Stimulated activated CD8-positive, alpha-beta memory T cell treated with anti-CD3 and anti-CD28 coated beads, Interleukin-4, amount 100 ng/mL, for 4 hours (primary cell): ENCODE measurements at places on chromosomes 1 and 21.
A peak's percentile ranks its signal among the peaks of the same experiment; 100 is the strongest.

DNA sequence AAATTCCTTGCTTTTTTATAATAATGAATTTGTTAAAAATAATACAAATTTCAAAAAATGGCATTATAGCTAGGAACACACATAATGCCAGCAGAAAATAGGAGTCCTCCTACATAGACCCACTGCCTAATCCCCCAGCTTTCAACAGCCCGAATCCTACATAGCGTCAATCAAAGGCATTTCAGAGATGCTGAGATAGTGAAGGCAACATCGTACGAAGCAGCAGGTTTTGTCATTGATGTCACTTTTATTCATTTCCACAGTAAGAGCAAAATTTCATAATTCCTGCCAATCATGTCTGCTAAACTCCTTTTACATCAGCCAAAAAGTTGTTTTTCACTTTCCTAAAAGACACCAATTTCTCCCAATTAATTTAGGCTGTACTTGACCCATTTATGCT lies 94.1 kb downstream of the GREM2 start:
- DNase-seq = no peak

DNA sequence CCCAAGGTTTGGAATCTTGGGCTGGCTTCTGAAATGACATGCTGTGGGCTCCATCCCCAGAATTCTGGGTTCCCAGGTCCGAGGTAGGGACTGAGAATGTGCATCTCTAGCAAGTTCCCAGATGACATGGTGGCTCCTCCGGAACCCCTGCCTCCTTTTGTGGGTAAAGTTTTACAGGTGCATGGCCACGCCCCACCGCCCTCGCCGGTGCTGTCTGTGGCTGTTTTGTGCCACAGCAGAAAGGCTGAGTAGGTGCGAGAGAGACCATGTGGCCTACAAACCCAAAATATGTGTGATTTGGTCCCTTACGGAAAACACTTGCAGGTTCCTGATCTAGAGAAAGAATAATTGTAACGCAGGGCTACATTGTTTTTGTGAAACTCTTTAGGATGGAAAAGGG lies 30.9 kb downstream of the SKI start:
- peak; percentile 20 for DNase-seq

DNA sequence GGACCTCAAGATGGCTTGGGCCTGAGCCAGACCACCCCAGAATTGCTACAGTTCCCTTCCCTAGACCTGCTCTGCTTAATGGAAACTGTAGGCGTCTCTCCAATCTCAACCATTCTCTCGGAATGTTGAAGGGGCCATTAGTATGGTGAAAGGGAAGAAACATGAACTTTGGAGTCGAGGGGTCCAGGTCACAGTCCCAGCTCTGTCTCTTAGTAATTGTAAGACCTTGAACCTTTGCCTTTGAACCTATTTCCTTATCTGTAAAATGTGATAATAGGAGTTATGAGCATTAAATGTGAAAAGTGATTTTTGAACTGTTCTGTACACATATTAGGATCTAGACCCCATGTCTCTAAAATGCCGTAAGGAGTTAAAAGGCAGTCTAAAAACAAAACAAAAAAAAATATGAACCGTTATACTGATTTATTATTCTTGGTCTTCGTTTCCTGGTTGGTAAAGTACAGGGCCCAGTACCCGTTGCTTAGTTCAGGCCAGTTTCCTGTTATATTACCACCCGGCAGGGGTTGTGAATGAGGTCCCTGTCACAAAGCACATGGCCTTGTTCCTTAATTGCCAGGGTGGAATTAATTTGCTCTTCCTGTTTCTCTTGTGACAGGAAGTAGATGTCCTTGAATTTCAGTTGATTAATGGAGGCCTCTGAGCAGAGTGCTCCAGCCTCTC lies 42.3 kb downstream of the TCEANC2 start:
- DNase-seq = no peak

GRCh38 chr1:36055706-36056105 lies 28.2 kb upstream of the TEKT2 start:
- no peak for DNase-seq

DNA sequence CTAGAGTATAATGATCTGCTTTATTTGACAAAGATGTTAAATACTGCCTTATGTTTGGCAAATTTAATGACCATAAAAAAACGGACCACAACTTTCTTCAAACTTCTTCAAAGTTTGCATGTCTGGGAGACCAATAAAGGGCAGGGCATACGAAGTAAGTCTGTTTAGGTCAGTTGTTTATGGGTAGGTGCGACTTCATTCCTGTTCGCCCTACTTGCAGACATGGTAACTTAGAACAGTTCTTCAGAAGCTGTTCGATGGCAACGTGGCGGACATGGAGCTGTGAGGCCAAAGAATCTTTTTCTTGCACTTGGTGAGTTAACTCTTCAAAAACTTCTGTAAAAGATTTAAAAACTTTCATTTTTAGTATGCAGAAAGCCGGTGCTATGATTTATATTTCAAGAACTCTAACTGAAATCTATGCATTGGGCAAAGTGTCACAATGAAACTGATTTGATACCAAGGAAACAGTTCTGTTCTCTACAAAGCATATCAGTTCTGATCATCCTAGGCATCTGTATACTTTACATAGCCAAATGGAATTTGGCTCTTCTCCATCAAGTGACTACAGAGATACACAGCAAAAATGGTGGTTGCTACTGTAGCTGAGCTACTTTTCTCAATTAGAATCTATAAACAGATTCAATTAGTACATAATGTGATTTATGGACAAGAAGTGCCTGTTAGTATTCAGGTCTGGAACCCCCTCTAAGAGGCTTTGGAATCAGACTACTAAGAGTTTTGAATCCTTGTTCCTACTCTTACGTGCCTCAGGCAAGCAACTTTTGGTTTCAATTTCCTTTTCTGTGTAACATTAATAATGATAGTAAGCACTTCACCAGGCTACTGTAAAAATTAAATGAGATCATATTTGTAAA lies 25.7 kb downstream of the C21orf91 start:
- DNase-seq = no peak

DNA sequence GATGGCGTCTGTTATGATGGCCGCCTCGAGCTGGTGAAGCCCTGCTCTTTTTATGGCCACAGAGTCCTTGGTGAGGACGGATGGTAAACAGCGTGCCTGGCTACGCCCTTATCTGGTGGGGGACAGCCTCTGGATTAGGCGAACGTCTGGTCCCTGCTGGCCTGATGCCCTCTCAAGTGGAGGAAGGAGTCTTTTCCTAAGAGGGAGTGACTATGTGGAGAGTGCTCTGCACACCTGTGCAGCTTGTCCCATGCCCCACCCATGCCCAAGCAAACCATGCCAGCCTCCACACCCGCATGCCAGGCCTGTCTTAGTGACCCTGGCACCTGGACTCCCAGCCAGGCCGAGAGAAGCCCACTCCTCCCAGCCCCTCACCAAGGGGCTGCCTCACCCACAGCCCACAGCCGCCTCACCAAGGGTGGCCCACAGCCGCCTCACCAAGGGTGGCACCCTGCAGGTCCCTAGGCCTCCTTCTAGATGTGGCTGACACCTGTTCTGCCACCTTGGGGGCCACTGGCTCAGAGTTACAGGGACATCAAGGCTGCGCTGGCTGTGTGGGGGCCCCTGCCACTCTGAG lies 40.2 kb downstream of the WNT9A start:
- no peak for DNase-seq

GRCh38 chr1:86461482-86461881 lies 7.2 kb upstream of the CLCA1 start:
- DNase-seq = no peak

GRCh38 chr1:44786138-44786840 lies 1.7 kb downstream of the BEST4 start:
- no peak for DNase-seq

DNA sequence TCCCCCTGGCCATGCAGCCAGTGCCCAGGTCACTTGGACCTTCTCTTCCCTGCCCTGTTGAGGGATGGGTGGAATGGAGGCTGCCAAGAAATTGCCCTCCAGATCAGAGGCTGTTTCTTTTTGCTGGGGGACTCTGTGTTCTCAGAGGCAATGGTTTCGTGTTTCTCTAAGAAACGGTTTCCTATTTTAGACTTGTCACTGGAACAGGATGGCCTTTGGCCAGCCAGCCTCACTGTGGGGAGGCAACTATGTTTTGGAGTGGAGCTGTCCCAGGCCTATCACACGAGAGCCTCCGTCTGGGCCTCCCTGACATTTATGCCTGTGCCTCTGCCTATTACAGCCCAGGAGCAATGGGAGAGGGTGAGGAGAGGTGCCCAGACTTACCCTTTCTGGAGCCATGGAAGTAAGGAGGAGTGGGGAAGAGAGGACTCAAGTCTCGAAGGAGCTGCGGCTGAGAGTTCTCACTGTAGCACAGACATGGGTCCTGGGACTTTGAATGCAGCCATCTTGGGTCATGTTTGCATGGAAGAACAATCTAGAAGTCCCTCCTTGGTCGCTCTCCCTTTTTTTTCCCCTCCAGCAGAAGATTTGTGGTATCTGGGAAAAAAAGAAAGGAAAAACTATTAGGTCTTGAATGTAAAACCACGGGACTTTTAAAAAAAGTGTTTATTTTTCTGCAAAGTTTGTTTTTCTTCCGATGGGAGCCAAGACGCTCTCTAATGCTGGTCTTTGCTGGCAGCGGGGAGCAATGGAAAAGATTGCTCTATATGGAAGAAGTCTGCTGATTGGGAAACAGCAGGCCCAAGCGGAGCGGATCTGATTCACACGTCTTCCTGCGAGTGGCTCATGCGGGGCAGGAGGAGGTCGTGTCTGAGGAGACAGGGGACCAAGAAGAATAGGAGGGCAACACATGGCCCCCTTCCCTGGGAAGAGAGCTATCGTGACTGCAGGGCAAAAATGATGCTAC lies 219.2 kb downstream of the FOXD2 start:
- DNase-seq = no peak

DNA sequence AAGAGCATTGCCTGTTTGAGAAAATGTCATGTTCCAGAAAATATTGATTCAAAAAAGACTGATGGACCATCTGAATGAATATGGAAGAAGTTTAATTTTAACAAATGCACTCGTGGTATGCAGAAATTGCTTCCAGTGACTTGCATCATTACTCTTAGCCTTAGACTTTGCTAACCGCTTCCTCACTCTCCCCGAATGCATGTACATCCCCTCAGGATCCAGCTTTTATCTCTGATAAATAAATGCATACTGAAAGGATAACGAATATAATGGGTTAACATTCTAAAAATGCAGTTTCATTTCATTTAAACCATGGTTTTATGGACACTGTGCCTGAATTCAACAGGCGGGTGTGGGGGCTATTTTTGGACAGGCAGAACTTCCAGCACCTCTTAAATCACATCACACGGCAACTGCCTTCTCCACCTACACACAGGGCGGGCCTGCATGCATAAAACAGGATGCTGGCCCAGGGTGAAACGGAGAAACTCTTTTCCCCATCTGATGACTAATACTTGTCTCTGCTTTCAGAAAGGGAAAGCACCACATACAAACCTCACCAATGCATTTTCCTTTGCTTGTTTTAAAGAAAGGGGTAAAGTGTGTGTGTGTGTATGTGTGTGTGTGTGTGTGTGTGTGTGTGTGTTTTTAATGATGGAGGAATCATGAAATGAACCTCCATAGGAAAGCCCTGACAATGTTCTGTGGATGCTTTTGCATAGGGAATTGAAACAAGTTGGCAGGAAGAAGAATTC lies 48.7 kb downstream of the SPAG17 start:
- no peak for DNase-seq

GRCh38 chr1:61254634-61255357 lies 172.4 kb downstream of the NFIA start:
- DNase-seq = no peak

DNA sequence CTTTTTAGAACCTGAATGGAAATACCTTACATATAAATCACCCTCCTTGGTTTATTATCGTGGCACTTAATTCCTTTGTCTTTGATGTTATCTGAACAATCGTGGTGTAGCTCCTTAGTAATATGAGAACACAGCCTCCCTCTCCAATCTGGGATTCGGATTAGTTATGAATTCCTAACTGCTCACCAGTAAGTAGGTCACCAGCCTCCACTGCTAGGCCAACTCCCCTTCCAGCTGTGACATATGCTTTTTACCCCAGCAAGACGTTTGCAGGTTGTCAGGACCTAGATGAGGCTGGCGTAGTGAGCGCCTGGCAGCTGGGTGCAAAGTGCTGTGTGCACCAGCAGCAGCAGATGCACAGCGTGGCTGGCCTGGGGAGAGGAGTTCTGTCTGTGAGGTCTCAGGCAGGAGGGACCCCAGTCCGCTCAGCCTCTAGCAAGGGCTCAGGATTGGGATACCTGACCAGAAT lies 38.2 kb downstream of the NTPCR start:
- DNase-seq = no peak

GRCh38 chr1:209710847-209711246 lies 6.2 kb downstream of the HSD11B1 start:
- no peak for DNase-seq

DNA sequence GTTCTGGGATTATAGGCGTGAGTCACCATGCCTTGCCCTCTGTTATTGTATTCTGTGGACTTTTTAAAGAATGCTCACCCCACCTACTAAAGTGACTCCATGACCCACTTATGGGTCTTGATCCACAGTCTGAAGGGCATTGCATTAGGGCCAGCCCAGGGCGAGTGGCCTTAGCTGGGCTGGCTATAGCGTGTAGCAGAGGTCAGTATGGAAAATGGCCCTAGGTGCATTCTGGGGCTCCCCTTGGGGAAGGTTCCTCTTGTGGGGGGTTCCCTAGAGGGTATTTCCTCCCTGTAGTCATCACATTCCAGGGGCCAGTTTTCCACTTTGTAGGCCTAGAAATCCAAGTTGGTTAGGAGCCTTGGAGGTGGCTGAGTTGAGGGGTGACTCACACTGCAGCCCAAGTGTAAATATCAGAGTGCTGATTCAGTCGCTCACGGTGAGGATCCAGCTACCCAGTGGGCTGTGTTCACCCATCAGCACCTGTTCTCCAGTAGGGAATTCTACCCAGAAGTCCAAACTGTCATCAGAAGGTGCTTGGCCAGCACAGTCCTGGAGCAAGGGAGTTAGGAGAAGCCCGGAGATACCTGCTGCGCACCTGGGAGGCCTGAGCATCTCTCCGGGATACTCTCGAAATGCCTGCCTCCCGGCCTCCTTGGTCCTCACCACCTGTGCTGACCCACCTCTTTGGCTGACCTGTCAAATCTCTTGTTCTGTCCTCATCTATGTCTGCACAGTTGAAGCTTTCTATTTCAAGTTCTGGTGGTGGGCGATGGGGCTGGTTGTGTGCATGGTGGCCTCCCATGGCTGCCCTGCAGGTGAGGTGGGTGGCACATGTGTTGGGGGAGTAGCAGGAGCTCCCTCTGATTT lies 52.2 kb downstream of the NENF start:
- DNase-seq = no peak

- no peak for DNase-seq
These were observed 15.7 kb downstream of the HYI start for GRCh38 chr1:43438006-43438405.

DNA sequence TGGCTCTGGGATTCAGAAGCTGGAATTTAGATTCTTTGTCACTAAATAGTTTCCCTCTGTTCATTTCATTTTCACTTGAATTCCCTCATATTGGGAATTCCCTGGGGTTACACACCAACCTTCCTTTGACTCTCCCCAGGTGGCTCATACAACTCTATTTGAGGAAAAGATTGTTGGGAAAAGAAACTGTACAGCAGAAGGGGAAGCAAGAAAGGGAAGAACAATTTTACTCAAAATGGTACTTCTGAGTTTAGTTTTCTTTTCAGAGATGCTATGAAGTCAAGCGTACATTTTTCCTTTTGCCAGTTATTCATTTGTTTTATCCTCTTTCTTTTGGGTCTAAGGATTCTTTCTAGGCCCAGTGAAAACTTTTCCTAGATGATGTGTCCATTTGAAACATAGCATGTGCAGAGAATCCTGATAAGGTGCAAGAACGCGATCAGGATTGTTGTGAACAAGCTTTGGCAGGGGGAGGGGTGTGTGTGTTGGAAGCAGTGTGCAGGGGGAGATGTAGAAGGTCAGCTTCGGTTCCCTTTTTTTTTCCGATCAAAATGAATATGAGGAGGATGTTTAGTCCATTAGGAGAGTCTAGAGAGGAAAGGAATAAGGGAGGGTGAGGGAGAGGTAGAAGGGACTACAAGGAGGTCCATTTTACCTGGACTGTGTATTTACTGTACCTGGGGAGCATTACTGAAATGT lies 26.8 kb upstream of the CD1D start:
- no peak for DNase-seq
